ENCODE measurements at places on chromosomes 2 and 18.

- H3K27ac ChIP-seq, result no peak overlapping the region
- no peak for DNase-seq
- H3K4me3 ChIP-seq, result no peak overlapping the region
- no peaks in the 10 kb centered on the region for H3K4me1 ChIP-seq
- H3K27me3 ChIP-seq, result no peaks in the 10 kb centered on the region
Observed at GRCh38 chr18:8562919-8563318, 46.3 kb upstream of the RAB12 start.

- H3K27me3 ChIP-seq, result no peaks in the 10 kb centered on the region
- no peak for DNase-seq
- H3K27ac ChIP-seq, result no peak overlapping the region
- no peak overlapping the region for H3K4me3 ChIP-seq
- H3K36me3 ChIP-seq, result no peaks in the 10 kb centered on the region
- no peaks in the 10 kb centered on the region for H3K4me1 ChIP-seq
Observed at GRCh38 chr18:51824746-51825145, 515.3 kb upstream of the DCC start.

- no peaks in the 10 kb centered on the region for H3K36me3 ChIP-seq
- H3K4me1 ChIP-seq, result peaks cover 6% of the 10 kb centered on the region
- peaks cover 2% of the 10 kb centered on the region for H3K27me3 ChIP-seq
- H3K4me3 ChIP-seq, result no peak overlapping the region
Observed at GRCh38 chr2:241072553-241073165, 29.4 kb downstream of the MTERF4 start.

GRCh38 chr18:58232668-58233067 lies 188.6 kb downstream of the NEDD4L start:
- H3K27ac ChIP-seq, result no peak overlapping the region
- DNase-seq, result no peak
- H3K36me3 ChIP-seq, result no peaks in the 10 kb centered on the region
- no peak overlapping the region for H3K4me3 ChIP-seq

DNA sequence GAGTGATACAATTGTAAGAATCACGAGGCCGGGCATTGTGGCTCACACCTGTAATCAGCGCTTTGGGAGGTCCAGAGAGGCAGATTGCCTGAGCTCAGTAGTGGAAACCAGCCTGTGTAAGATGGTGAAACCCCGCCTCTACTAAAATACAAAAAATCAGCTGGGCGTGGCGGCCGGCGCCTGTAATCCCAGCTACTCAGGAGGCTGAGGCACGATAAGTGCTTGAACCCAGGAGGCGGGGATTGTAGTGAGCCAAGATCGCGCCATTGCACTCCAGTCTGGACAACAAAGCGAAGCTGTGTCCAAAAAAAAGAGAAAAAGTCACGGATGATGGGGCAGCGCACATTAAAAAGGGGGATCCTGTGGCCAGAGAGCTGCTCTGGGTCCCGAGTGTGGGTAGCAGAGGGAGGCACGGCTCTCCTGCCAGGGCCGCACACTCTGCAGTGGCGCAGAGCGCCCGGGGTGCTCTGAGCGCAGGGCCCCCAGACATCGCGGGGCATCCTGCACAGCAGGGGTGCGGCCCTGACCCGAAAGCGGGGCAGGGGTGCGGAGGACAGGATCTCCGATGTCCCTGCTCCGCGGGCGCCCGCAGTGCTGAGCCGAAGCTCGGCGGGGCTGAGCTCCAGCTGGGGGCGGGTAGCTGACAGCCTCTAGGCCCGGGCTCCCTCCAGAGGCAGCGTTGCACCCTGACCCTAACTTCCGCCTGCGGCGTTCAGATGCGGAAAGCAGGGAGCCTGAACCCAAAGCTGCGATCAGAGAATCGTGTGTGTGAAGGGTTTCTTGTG lies 30.4 kb upstream of the RAB6D start:
- H3K36me3 ChIP-seq, result no peaks in the 10 kb centered on the region
- H3K4me1 ChIP-seq, result no peaks in the 10 kb centered on the region
- DNase-seq, result peak; percentile 44
- peaks cover 24% of the 10 kb centered on the region for H3K27me3 ChIP-seq
- H3K4me3 ChIP-seq, result peak overlapping the region; percentile 74

GRCh38 chr18:9090578-9090977 lies 11.9 kb upstream of the NDUFV2 start:
- H3K36me3 ChIP-seq, result no peaks in the 10 kb centered on the region
- DNase-seq, result no peak
- no peaks in the 10 kb centered on the region for H3K27me3 ChIP-seq
- H3K27ac ChIP-seq, result no peak overlapping the region

DNA sequence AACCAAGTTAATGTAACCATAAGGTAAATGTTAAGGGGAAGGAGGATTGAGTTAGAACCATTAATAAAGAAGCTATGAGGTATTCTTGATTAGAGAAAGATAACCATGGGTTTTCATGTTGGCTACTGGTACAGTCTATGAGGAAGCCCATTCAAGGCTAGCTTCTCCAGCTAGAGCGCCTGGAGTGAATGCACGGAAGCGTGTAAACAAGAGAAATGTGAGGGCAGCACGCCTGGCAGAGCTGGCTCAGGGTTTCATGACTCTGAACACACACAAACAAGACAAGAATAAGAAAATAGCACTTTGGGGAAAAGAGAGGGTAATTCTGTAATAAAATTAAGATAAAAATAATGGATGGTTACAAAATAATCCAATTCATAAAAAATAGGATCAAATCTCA lies 255.3 kb downstream of the PDE11A start:
- no peaks in the 10 kb centered on the region for H3K4me1 ChIP-seq
- H3K27ac ChIP-seq, result no peak overlapping the region
- H3K36me3 ChIP-seq, result no peaks in the 10 kb centered on the region
- no peaks in the 10 kb centered on the region for H3K27me3 ChIP-seq
- DNase-seq, result no peak
- H3K4me3 ChIP-seq, result no peak overlapping the region

DNA sequence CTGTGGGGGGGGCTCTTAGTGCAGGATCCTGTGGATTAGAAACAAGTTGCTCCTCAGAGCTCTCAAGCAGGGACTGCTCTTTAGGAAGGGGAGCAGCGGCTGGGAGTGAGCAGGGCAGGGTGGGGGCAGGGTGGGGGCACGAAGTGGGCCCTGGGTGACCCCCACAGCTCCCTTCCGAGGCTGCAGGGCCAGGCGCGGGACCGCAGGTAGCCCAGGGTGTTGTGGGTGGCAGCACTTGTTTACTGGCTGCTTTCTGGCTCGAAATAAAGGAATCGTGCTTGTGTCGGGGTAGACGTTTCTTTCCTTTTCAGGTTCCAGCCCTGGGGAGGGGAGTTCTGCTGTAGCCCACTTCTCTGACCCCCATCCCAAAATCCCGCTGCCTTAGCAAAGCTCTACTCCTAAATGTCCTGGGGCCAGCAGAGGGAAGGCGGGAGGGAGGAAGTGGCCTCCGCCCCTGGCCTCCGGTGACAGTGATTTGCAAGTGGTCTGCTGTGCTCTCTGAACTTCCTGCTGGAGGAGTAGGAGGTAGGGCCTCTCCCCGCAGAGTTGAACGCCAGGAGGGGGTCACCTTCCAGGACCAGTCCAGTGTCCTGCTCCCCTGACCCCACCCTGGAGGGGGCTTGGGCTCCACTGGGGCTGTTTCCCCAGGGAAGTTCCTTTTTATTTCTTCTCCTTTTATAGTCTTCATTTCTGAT lies 8.3 kb downstream of the NEU4 start:
- H3K27ac ChIP-seq, result no peak overlapping the region
- peaks cover 2% of the 10 kb centered on the region for H3K4me1 ChIP-seq
- H3K4me3 ChIP-seq, result no peak overlapping the region
- no peaks in the 10 kb centered on the region for H3K27me3 ChIP-seq
- no peak for DNase-seq

DNA sequence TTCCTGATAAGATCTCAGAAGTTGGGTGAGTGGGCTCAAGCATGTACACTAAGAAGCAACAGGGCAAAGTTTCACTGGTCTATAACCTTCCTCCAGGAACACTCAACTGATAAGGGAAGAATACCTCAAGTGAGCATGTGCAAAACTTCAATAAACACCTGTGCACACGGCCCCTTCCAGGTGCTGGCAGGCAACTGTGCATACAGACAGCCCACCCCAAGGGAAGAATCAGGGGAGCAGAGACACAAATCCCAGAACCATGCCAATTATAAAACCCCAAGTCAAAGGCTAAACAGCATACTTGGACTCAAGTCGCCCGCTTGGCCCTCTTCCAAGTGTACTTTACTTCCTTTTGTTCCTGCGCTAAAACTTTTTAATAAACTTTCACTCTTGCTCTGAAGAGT lies 85.9 kb upstream of the RTN4 start:
- no peak for DNase-seq
- no peaks in the 10 kb centered on the region for H3K36me3 ChIP-seq
- no peaks in the 10 kb centered on the region for H3K27me3 ChIP-seq
- H3K4me3 ChIP-seq, result no peak overlapping the region
- H3K27ac ChIP-seq, result no peak overlapping the region

- no peaks in the 10 kb centered on the region for H3K36me3 ChIP-seq
- no peak overlapping the region for H3K4me3 ChIP-seq
- no peak overlapping the region for H3K27ac ChIP-seq
- H3K4me1 ChIP-seq, result peaks cover 1% of the 10 kb centered on the region
- H3K27me3 ChIP-seq, result peaks cover 6% of the 10 kb centered on the region
Observed at GRCh38 chr2:110101901-110102803, 13.5 kb downstream of the MALL start.

GRCh38 chr2:98412751-98413458 lies 31.8 kb upstream of the INPP4A start:
- peak; percentile 54 for DNase-seq
- H3K4me3 ChIP-seq, result no peak overlapping the region
- no peaks in the 10 kb centered on the region for H3K27me3 ChIP-seq

GRCh38 chr2:198452327-198452726 lies 647.9 kb downstream of the PLCL1 start:
- DNase-seq, result no peak
- H3K27me3 ChIP-seq, result no peaks in the 10 kb centered on the region
- H3K4me1 ChIP-seq, result no peaks in the 10 kb centered on the region

DNA sequence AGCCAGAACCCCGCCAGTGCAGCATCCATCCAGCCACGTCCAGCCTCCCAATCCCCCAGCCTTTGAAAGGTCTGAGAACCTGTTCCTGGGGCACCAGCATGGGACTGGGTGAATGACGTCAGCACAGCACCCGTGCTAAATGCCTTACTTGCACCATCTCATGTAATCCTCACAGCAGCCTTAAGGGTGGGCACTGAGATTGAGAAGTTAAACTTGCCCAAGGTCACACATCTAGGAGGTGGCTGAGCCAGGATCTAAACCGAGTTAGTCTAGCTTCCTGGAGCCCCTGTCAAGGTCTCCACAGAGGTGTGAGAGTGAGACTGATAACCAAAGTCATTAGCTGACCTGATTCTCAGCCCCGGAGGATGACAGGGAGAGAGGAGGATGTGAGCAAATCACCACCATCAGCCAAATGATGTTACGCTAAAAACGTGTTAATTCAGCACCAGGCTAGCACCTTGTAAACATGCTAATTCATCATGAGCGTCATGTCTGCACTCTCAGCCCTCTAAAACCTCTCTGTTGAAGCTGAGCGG lies 4.6 kb downstream of the CD8A start:
- no peak overlapping the region for H3K27ac ChIP-seq
- H3K4me3 ChIP-seq, result peak overlapping the region; percentile 50
- peaks cover 5% of the 10 kb centered on the region for H3K4me1 ChIP-seq
- peaks cover 38% of the 10 kb centered on the region for H3K27me3 ChIP-seq
- no peaks in the 10 kb centered on the region for H3K36me3 ChIP-seq

GRCh38 chr2:102334486-102334885 lies 21.1 kb upstream of the IL18R1 start:
- H3K36me3 ChIP-seq, result no peaks in the 10 kb centered on the region
- H3K4me3 ChIP-seq, result no peak overlapping the region
- no peaks in the 10 kb centered on the region for H3K4me1 ChIP-seq

DNA sequence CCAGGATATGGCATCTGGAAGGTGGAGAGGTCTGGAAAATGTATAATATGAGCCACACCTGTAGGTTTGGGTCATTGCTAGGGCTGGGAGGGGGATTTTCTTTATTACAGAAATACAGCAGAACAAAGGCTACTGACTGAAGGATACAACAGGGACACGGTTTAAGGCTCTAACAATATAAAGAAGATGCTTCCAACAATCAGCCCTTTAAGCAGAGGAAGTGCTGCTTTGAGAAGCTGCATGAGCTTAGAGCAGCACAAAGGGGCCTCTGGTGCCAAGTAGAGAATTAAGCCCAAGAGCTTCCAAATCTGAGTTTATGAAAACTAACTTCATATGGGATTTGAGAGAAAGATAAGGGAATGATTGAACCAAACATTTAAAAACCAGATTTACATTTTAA lies 174.5 kb upstream of the RMP24 start:
- H3K36me3 ChIP-seq, result no peaks in the 10 kb centered on the region
- H3K27ac ChIP-seq, result no peak overlapping the region
- no peak overlapping the region for H3K4me3 ChIP-seq
- no peaks in the 10 kb centered on the region for H3K4me1 ChIP-seq
- no peak for DNase-seq

GRCh38 chr18:24734058-24734457 lies 273.6 kb downstream of the HRH4 start:
- H3K4me3 ChIP-seq, result no peak overlapping the region
- H3K4me1 ChIP-seq, result no peaks in the 10 kb centered on the region
- no peak for DNase-seq
- H3K27ac ChIP-seq, result no peak overlapping the region

DNA sequence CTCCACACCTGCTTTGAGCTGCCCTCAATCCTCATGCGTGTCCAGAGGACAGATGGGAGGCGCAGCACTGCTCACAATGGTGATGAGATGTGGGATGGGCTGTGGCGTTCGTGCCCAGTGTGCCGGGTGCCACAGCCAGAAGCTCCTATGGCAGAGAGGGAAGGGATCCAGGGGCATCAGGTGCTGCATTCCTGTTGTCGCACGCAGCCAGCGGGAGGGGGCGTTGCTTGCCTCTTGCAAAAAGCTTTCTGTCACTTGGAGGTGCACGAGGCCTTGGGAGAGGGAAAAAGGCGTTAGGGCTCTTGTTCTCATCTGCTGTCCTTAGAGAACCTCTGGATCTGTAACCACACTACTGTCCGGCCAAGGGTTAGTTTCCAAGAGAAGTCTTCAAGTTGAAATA lies 29.2 kb upstream of the ALLC start:
- H3K27ac ChIP-seq, result no peak overlapping the region
- no peak overlapping the region for H3K4me3 ChIP-seq
- no peaks in the 10 kb centered on the region for H3K36me3 ChIP-seq
- no peaks in the 10 kb centered on the region for H3K27me3 ChIP-seq

GRCh38 chr18:45976566-45976965 lies 9.4 kb upstream of the EPG5 start:
- no peak overlapping the region for H3K27ac ChIP-seq
- H3K36me3 ChIP-seq, result no peaks in the 10 kb centered on the region
- no peak overlapping the region for H3K4me3 ChIP-seq
- H3K27me3 ChIP-seq, result no peaks in the 10 kb centered on the region
- H3K4me1 ChIP-seq, result no peaks in the 10 kb centered on the region

DNA sequence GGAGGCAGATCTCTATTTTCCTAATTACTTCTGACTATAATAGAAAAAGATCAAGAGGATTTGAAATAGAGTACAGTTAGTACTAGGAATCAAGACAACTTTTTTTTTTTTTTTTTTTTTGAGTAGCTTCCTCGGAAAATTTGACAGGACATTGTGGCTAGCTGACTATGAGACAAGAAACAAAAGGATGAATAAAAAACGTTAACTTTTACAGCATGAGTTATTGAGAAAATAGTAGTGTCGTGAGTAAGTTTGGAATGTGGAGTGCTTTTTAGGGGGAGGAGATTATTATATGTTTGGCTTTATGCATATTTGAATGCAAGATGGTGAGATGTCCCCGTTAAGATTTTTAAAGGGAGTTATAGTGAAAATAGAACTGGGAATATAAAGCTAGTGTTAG lies 27.7 kb upstream of the CPS1 start:
- no peak for DNase-seq
- no peak overlapping the region for H3K27ac ChIP-seq
- H3K4me1 ChIP-seq, result no peaks in the 10 kb centered on the region
- no peaks in the 10 kb centered on the region for H3K36me3 ChIP-seq

GRCh38 chr2:120509991-120510735 lies 164.2 kb downstream of the INHBB start:
- H3K36me3 ChIP-seq, result no peaks in the 10 kb centered on the region
- H3K4me1 ChIP-seq, result peaks cover 13% of the 10 kb centered on the region
- H3K27me3 ChIP-seq, result no peaks in the 10 kb centered on the region
- no peak overlapping the region for H3K4me3 ChIP-seq
- no peak for DNase-seq
- H3K27ac ChIP-seq, result no peak overlapping the region
